Activated CD4-positive, alpha-beta T cell treated with anti-CD3 and anti-CD28 coated beads, Interleukin-2, amount 10 ng/mL, durations not matched to agents 7 days and 5 days (primary cell): ENCODE measurements at places on chromosomes 1 and 21.

- no peaks in the 10 kb centered on the region for H3K27me3 ChIP-seq
- H3K4me1 ChIP-seq: no peaks in the 10 kb centered on the region
- no peak overlapping the region for H3K4me3 ChIP-seq
- no peaks in the 10 kb centered on the region for H3K36me3 ChIP-seq
These were observed 14.5 kb downstream of the KRTAP10-1 start for GRCh38 chr21:44525391-44526095.

GRCh38 chr1:202649553-202650392 is 60.5 kb downstream of the SYT2 start:
- H3K36me3 ChIP-seq: no peaks in the 10 kb centered on the region
- no peak overlapping the region for H3K27ac ChIP-seq
- peaks cover 44% of the 10 kb centered on the region for H3K27me3 ChIP-seq
- H3K4me3 ChIP-seq: no peak overlapping the region

DNA sequence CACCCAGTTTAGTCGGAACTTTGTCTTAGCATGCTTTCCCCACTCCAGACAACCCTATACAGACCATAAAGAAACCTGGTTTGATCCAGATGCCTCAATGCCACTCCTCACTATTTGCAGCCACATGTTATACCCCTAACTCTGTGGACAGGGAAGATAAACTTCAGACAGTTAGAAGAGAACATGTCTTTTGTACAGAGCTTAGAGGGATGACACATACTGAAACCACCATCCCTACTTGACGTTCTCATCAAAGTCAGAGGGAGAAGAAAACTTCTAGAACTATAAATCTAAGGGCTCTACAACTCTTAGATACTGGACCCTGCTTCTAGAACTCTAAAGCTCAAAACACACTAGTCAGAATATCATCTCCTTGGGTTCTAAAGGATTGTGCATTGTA is 3.7 kb downstream of the SYT6 start:
- H3K27ac ChIP-seq: no peak overlapping the region
- no peak overlapping the region for H3K4me3 ChIP-seq
- DNase-seq: no peak
- peaks cover 5% of the 10 kb centered on the region for H3K4me1 ChIP-seq

GRCh38 chr1:24769656-24770651 is 24.7 kb downstream of the CLIC4 start:
- no peaks in the 10 kb centered on the region for H3K36me3 ChIP-seq
- H3K4me1 ChIP-seq: peaks cover 10% of the 10 kb centered on the region
- DNase-seq: no peak
- no peak overlapping the region for H3K27ac ChIP-seq
- H3K4me3 ChIP-seq: no peak overlapping the region

DNA sequence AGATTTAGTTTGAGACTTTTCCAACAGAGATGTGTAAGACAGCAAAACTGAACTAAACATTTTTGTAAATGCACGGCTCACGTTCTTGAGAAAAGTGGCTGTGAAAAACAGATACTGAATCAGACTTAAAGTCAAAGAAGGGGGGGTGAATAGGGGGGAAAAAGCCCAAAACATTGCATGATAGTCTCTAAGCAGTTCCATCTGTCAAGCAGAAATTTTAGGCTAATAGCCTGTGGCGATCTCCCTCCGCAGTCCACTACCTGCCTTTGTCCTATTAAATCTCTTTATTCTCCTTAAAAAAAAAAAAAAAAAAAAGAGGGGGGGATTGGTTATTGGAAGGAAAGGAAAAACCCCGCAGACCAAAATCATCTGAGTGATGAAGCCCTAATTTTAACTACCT is 217.6 kb upstream of the NFIA start:
- no peaks in the 10 kb centered on the region for H3K4me1 ChIP-seq
- H3K27me3 ChIP-seq: peaks cover 11% of the 10 kb centered on the region
- DNase-seq: no peak
- no peak overlapping the region for H3K27ac ChIP-seq
- H3K36me3 ChIP-seq: no peaks in the 10 kb centered on the region
- no peak overlapping the region for H3K4me3 ChIP-seq

- peak overlapping the region; percentile 41 for H3K27ac ChIP-seq
- peaks cover 12% of the 10 kb centered on the region for H3K36me3 ChIP-seq
- H3K4me1 ChIP-seq: peaks cover 49% of the 10 kb centered on the region
- DNase-seq: no peak
- no peaks in the 10 kb centered on the region for H3K27me3 ChIP-seq
These were observed 1.8 kb downstream of the AURKAIP1 start for GRCh38 chr1:1373051-1373814.

- H3K4me1 ChIP-seq: peaks cover 1% of the 10 kb centered on the region
- no peak overlapping the region for H3K4me3 ChIP-seq
- no peak overlapping the region for H3K27ac ChIP-seq
- DNase-seq: no peak
- peaks cover 37% of the 10 kb centered on the region for H3K27me3 ChIP-seq
- no peaks in the 10 kb centered on the region for H3K36me3 ChIP-seq
These were observed 109.4 kb downstream of the NAV1 start for GRCh38 chr1:201648066-201648906.

DNA sequence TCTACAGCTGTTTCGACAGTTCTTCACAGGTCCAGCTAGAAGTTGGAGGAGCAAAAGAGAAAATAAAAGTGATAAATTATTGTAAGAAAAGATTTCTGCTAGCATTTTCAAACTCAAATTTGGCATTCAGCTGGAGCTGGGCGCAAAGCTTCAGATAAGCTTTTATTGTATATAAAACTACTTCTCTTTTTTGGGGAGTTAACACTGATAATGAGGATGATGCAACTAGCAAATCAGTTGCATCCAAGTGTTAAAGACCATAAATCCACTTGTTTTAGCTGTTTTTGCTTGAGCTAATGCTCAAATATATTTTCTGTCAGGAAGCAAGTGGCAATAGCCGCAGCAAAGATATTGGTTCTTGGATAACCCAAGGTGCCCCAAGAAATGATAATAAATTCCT is 127.1 kb upstream of the PKN2 start:
- DNase-seq: no peak
- no peaks in the 10 kb centered on the region for H3K4me1 ChIP-seq
- peaks cover 4% of the 10 kb centered on the region for H3K27me3 ChIP-seq
- no peak overlapping the region for H3K27ac ChIP-seq

- H3K27ac ChIP-seq: peak overlapping the region; percentile 11
- H3K4me3 ChIP-seq: no peak overlapping the region
- DNase-seq: no peak
- peaks cover 3% of the 10 kb centered on the region for H3K36me3 ChIP-seq
- H3K4me1 ChIP-seq: peaks cover 19% of the 10 kb centered on the region
These were observed 72.2 kb downstream of the AGPAT3 start for GRCh38 chr21:43937051-43937832.

- peaks cover 28% of the 10 kb centered on the region for H3K4me1 ChIP-seq
- no peak for DNase-seq
- peaks cover 2% of the 10 kb centered on the region for H3K36me3 ChIP-seq
- no peak overlapping the region for H3K27ac ChIP-seq
- H3K27me3 ChIP-seq: peaks cover 81% of the 10 kb centered on the region
These were observed 2.1 kb downstream of the RIPK4 start for GRCh38 chr21:41764558-41765419.

DNA sequence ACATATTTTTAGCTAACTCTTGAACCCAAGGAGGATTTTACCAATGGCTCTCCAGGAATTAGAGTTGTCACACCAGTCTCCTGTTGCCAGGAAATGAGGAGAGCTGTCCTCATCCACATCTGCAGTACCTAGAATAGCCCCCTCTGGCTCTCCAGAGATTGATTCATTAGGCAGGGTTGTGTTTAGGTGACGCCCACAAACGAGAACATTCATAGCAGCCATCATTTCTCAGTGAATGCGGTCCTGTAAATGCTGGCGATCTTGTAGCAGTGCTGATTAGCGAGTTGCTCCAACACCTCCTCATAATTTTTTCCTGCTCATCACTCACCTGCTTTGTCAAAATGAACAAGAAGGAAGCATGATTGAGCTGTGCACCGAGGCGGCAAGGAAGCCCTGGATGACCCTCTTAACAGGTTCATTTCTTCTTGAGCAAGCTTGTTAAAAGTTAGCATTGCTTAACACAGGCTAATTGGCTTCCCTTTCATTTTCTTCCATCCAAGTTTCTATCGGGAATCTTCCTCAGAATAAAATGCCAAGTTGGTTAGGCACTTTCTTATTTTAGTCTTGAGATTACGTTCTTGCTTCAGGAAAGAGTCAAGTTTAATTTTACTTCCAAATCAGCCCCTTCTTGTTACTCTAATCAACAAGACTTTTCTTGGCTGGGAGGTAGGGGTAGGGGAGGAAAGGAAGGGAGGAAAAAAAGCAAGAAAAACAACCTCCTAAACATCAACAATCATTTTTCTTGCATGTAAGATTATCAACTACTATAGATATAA is 16.5 kb upstream of the KLHDC8A start:
- H3K4me1 ChIP-seq: peaks cover 11% of the 10 kb centered on the region
- H3K4me3 ChIP-seq: no peak overlapping the region
- H3K27ac ChIP-seq: no peak overlapping the region
- no peaks in the 10 kb centered on the region for H3K36me3 ChIP-seq
- H3K27me3 ChIP-seq: peaks cover 43% of the 10 kb centered on the region

DNA sequence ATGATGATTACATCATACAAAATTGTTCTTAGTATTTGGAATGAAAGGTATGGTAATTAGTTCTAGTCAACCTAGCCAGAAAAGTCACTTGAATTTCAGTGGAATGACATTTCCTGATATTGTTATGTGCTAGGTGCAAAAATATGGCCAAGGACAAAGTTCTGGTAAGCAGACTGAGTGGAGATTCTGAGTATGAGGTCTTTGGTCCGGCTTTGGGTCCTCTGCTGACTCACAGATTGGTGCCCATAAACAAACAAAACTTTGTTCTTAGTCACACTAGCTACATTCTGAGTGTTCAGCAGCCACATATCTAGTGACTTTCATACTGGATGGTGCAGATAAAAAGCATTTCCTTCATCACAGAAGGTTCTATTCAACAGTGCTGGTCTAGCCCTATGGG is 206.1 kb downstream of the ZNF648 start:
- no peaks in the 10 kb centered on the region for H3K36me3 ChIP-seq
- no peak overlapping the region for H3K4me3 ChIP-seq
- no peaks in the 10 kb centered on the region for H3K4me1 ChIP-seq
- peaks cover 3% of the 10 kb centered on the region for H3K27me3 ChIP-seq
- H3K27ac ChIP-seq: no peak overlapping the region

- peaks cover 10% of the 10 kb centered on the region for H3K36me3 ChIP-seq
- no peak overlapping the region for H3K27ac ChIP-seq
- H3K4me1 ChIP-seq: peaks cover 4% of the 10 kb centered on the region
- peak; percentile 15 for DNase-seq
These were observed 765 bp upstream of the BMP8A start for GRCh38 chr1:39490596-39491145.

DNA sequence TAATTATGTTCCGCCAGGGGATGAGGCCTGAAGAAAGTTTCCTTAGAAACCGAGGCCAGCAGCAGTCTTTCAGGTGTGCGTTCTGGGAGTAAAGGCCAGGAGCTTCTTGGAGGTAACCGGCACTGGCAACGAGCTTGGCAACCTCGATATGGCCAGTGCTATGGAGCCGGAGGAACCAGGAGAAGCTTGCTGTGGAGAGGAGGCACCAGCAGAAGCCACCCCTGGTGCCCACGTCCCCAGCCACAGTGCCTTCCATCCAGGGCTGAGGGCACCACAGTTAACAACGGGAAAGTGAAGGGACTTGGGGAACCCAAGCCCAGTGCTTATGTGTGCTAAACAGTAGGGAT is 41.5 kb upstream of the LIN9 start:
- H3K4me1 ChIP-seq: no peaks in the 10 kb centered on the region
- DNase-seq: no peak
- no peak overlapping the region for H3K27ac ChIP-seq

- no peaks in the 10 kb centered on the region for H3K4me1 ChIP-seq
- no peak overlapping the region for H3K4me3 ChIP-seq
- H3K27ac ChIP-seq: no peak overlapping the region
- H3K36me3 ChIP-seq: no peaks in the 10 kb centered on the region
- H3K27me3 ChIP-seq: no peaks in the 10 kb centered on the region
These were observed 29.2 kb downstream of the SESN2 start for GRCh38 chr1:28288487-28288886.

DNA sequence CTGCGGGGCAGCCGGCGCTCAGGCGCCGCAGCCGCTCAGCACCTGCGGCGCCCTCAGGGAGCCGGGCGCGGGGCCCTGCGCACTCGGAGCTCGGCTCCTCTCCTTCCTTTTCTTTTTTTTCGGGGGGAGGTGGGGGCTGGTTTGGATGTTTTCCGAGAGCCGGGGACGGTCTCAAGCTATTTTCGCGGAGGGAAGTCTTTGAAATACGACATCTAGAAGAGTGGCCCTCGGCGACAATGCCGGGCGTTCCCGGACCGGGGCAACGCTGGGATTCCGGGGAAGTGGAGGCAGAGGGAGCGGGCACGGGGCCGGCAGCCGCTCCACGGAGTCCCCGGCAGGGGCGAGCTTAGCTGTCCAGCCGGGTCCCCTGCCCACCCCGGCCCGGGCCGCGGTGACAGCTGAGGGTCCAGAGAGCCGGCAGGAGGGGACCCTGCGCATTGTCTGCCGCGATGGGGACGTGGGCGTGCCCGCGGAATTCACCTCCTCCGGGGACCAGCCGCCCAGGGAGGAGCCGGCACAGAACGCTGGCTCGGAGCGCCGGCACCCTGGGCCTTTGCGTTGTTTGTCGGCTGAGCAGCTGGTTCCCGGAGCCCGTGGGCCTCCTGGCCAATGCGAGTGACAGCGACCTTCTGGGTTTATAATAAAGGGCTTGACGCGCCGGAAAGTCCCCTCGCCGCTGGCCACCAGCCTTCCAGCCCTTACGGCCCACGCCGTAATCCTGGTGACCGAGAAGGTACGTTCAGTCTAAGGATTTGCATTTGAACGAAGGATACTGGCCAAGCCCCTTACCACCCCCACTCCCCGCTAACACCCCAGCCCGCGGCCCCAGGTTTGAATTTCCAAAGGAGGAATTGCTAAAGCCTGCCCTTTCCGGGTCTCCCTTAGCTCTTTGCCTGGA is 582 bp downstream of the SLC37A1 start:
- peaks cover 19% of the 10 kb centered on the region for H3K36me3 ChIP-seq
- peaks cover 11% of the 10 kb centered on the region for H3K27me3 ChIP-seq
- H3K4me1 ChIP-seq: peaks cover 29% of the 10 kb centered on the region
- DNase-seq: peak; percentile 63

DNA sequence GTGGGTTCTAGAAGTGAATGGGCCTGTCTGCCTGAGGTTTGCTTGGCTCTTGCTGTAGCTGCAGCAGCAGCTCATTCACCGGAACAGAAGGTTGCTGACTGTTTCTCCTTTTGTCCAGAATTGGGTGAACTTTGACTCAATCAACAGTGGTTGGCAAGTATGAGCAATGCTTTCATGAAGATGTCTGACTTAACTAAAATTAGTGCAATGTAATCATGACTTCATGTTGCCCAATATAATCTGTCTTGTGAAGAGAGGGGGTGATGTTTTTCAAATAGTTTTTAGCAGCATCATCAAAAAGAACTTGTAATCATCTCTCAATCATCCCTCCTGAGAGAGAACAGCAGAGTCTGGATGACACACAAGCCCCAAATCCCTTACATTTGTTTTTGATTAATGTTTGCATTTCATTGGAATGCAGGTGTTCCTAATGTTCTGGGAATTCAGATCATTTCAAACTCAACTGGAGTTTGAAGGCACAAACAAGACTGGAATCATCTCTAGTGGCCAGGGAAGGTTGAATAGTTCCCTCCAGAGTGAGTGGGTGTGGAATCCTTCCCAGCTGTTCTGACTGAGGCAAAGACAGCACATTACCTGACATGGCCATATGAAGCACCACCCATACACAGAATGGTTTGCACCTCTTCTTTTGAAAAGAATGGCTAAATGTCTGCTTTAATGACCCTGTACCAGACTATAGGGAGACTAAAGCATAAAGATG is 82.9 kb downstream of the HLX start:
- no peak overlapping the region for H3K4me3 ChIP-seq
- H3K27ac ChIP-seq: no peak overlapping the region
- no peak for DNase-seq
- no peaks in the 10 kb centered on the region for H3K27me3 ChIP-seq
